ENCODE measurements at places on chromosomes 2 and 18.

- no peaks in the 10 kb centered on the region for H3K27me3 ChIP-seq
- no peak for DNase-seq
- no peaks in the 10 kb centered on the region for H3K4me1 ChIP-seq
- no peak overlapping the region for H3K4me3 ChIP-seq
Measured at GRCh38 chr18:8279346-8279745, 329.9 kb upstream of the RAB12 start.

DNA sequence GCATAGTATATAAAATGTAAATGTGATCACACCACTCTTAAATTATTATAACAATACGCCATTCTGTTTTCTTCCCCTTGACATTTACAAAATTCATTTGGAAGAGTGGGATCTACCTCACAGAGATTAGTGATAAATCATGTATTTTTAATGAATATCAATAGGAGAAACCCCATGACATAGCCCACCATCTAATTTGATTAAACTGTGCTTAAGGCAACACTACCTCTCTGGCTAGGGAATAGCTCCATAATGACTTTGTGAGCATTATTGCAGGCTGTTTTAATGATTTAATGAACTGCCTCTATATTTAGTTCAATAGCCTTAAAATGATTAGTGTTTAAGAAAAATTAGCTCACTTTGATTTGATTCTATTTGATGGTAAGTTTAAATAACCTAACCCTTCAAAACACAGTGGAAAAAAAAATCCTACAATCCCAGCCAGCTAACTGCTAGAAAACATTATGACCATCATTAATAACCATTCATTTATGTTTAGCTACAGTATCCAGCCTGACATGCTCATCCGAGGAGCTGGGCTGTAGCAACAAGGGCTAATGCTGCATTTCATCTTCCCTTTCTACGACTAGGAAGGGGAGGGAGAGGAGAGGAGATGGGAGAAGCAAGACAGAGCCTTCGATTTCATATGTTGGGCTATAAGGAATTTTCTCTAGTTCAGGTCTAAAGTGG lies 75.3 kb upstream of the BCL11A start:
- peaks cover 14% of the 10 kb centered on the region for H3K27me3 ChIP-seq
- no peak overlapping the region for H3K4me3 ChIP-seq
- DNase-seq, result no peak
- H3K27ac ChIP-seq, result no peak overlapping the region

DNA sequence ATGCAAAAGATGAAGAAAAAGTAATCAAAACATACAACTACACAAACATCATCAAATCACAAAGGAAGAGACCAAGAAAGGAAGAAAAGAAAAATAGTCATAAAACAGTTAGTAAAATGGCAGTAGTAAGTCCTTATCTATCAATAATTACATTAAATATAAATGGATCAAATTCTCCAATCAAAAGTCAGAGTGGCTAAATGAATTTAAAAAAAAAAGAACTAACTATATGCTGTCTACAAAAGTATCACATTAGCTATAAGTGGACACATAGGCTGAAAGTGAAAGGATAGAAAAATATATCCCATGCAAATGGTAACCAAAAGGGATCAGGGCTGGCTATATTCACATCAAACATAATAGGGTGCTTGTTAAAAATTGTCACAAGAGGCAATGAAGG lies 116.5 kb downstream of the NOL4 start:
- DNase-seq, result no peak
- no peaks in the 10 kb centered on the region for H3K4me1 ChIP-seq
- no peaks in the 10 kb centered on the region for H3K27me3 ChIP-seq
- H3K27ac ChIP-seq, result no peak overlapping the region
- no peak overlapping the region for H3K4me3 ChIP-seq

DNA sequence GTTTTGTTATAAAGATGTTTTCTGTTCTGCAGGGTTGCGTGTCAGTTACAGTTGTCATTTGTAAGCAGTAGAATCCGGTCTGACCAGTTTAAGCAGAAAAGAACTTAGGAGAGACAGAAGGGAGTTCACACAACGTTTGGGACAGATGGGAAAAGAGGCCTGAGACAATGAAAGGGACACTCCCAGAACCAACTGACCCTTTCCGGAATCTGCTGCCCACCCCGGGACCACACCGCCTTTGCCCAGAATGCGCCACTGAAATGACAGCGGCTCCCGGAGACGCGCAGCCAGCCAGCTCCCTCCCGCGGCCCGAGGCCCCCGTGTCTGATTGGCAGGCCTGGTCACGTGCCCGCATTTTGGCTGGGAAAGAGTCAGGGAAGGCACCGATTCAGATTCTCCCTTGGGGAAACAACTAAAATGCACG lies 244.6 kb downstream of the BCL2 start:
- peaks cover 18% of the 10 kb centered on the region for H3K4me1 ChIP-seq
- DNase-seq, result peak; percentile 73
- peak overlapping the region; percentile 65 for H3K4me3 ChIP-seq
- peaks cover 3% of the 10 kb centered on the region for H3K36me3 ChIP-seq
- peak overlapping the region; percentile 3 for H3K27ac ChIP-seq

GRCh38 chr2:15149063-15149462 lies 412.1 kb downstream of the NBAS start:
- H3K36me3 ChIP-seq, result no peaks in the 10 kb centered on the region
- DNase-seq, result no peak
- peaks cover 4% of the 10 kb centered on the region for H3K27me3 ChIP-seq
- no peak overlapping the region for H3K4me3 ChIP-seq
- H3K4me1 ChIP-seq, result no peaks in the 10 kb centered on the region
- no peak overlapping the region for H3K27ac ChIP-seq

- peaks cover 8% of the 10 kb centered on the region for H3K27me3 ChIP-seq
- no peak for DNase-seq
- no peak overlapping the region for H3K27ac ChIP-seq
Measured at GRCh38 chr2:71781695-71782228, 328.4 kb downstream of the DYSF start.

DNA sequence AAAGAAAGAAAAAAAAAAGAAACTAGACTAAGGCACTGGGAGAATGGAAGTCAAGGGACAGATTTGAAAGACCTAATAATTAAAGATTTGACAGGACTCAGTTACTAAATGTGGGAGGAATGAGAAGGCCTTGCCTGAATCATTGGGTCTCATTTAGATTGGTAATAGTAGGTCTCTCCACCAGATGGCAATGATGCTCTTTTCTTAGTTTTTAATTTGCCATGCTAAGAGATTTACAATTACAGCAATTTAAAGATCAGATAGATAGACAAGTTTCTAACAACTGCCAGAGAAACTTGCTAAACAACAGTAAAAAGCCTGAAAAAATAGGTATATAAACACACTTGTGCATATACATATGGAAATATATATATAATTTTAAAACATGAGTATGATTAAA lies 153.0 kb downstream of the TMEM247 start:
- DNase-seq, result no peak
- no peaks in the 10 kb centered on the region for H3K27me3 ChIP-seq
- H3K4me3 ChIP-seq, result no peak overlapping the region
- H3K27ac ChIP-seq, result no peak overlapping the region
- H3K4me1 ChIP-seq, result peaks cover 11% of the 10 kb centered on the region

- H3K27ac ChIP-seq, result no peak overlapping the region
- no peaks in the 10 kb centered on the region for H3K36me3 ChIP-seq
- H3K4me1 ChIP-seq, result no peaks in the 10 kb centered on the region
- DNase-seq, result no peak
- no peak overlapping the region for H3K4me3 ChIP-seq
Measured at GRCh38 chr18:34583895-34584294, 126.2 kb upstream of the DTNA start.

DNA sequence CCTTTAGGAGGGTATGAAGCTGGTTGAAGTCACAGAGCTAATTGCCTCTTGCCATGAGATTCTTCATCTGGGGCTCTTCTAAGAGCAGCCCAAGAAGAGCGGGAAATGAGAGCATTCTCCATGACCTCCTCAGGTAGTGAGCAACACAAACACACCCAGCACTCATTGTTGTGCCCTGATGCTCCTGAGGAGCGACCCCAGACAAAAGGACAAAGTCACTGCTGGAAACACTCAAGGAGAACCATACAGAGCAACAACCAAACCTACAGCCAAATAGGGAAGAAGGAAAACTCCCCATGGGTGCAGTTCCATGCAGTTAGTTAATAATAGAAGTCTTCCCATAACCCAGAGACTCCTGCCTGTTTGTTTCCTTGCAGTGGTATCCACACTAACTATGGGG lies 426.0 kb upstream of the CRIM1 start:
- H3K4me3 ChIP-seq, result no peak overlapping the region
- no peak for DNase-seq
- H3K27ac ChIP-seq, result no peak overlapping the region
- no peaks in the 10 kb centered on the region for H3K4me1 ChIP-seq
- no peaks in the 10 kb centered on the region for H3K36me3 ChIP-seq

DNA sequence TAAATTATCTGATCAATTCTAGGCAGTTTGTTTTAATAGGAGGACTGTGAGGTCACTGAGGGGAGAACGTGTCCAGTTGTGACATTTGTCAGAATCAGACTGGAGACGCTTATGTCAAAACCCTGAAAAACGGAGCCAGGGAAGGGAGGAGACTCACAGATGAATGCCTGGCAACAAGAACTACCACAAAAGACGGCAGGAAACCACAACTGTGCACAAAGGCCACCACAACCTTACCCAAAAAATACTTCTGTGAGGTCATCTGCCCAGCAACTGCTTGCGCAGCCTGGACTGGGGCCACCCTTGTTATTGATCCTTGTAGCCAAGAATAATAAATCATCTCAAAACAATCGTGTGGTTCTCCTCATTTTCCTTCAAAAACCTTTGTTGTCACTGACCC lies 173.0 kb upstream of the ALKAL2 start:
- no peak overlapping the region for H3K27ac ChIP-seq
- H3K27me3 ChIP-seq, result peaks cover 72% of the 10 kb centered on the region
- H3K4me1 ChIP-seq, result peaks cover 20% of the 10 kb centered on the region

- H3K27me3 ChIP-seq, result peaks cover 3% of the 10 kb centered on the region
- no peak overlapping the region for H3K27ac ChIP-seq
- H3K4me3 ChIP-seq, result no peak overlapping the region
- no peaks in the 10 kb centered on the region for H3K4me1 ChIP-seq
- DNase-seq, result no peak
Measured at GRCh38 chr2:8141780-8142179, 540.1 kb upstream of the ID2 start.

- no peaks in the 10 kb centered on the region for H3K36me3 ChIP-seq
- H3K4me3 ChIP-seq, result no peak overlapping the region
- DNase-seq, result no peak
- H3K27me3 ChIP-seq, result no peaks in the 10 kb centered on the region
Measured at GRCh38 chr2:191382801-191383200, 137.6 kb downstream of the MYO1B start.

DNA sequence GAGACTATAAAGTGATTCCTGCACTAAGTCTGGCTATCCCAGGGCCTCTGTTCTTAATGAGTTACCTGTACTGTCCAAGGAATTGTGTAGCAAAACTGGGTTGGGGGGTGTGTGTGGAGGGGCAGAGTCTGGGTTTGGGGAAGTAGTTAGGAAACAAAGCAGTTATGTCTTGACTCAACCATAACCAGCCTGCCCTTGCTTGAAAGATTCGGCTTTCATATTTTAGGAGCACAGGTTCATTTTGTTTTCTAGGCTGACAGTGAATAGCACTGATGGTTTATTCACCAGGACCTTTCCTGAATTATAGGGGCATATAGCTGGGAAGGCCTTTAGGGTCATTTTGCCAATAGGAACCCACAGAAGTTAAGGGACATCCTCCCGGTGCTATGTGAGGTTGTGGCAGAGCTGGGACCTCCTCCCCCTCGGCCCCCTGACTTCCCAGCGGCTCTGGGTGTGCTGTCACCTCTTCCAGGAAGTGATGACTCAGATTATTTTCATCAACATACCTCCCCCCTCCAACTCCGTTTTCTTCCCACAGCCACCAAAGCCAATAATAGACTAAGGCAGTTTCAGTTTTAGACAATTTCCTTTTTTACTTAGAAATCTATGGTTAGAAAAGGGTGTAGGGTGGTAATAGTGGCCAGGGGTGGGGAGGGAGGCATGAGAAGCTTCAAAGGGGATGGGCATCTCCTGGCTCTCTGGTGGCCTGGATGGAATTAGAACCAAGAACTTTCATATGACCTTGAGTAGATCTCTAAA lies 44.8 kb downstream of the SETBP1 start:
- H3K4me1 ChIP-seq, result peaks cover 70% of the 10 kb centered on the region
- peak overlapping the region; percentile 86 for H3K27ac ChIP-seq
- H3K36me3 ChIP-seq, result peaks cover 16% of the 10 kb centered on the region
- peaks cover 52% of the 10 kb centered on the region for H3K27me3 ChIP-seq
- peak overlapping the region; percentile 19 for H3K4me3 ChIP-seq

- no peaks in the 10 kb centered on the region for H3K4me1 ChIP-seq
- H3K36me3 ChIP-seq, result no peaks in the 10 kb centered on the region
- no peaks in the 10 kb centered on the region for H3K27me3 ChIP-seq
- no peak overlapping the region for H3K4me3 ChIP-seq
- DNase-seq, result no peak
- no peak overlapping the region for H3K27ac ChIP-seq
Measured at GRCh38 chr2:78353168-78353567, 672.3 kb upstream of the REG3G start.

DNA sequence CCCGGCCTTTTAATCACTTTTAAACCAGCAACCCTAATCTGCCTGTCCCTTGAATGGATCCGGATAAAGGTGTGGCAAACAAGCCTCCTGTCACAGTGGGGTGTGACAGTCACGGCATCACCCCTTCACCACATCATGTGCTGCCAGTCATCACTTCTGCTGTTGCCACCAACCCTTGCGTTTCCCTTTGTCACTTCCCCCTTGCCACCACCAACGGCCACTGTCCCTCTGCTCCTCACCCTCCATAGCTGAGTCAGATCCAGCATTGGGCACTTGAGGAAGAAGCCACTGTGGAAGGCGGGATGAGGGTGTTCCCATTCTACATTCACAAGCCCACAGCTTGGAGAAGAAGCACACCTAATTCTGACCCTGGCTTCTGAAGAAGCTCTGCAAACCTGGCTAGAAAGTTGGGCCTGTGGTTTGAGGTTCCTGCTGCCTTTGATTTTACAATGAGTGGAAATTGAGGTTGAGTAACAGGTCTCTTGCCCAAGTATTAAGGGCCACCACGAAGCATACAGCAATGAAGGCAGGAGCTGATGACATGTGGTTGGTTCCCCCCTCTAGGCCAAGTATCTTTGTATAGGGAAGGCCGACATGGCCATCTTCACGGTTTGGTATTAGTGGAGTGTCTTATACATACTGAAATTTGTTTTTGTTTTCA lies 22.9 kb upstream of the DARS1 start:
- H3K27ac ChIP-seq, result peak overlapping the region; percentile 95
- peaks cover 59% of the 10 kb centered on the region for H3K4me1 ChIP-seq
- peak; percentile 85 for DNase-seq
- no peaks in the 10 kb centered on the region for H3K27me3 ChIP-seq
- H3K36me3 ChIP-seq, result peaks cover 16% of the 10 kb centered on the region

DNA sequence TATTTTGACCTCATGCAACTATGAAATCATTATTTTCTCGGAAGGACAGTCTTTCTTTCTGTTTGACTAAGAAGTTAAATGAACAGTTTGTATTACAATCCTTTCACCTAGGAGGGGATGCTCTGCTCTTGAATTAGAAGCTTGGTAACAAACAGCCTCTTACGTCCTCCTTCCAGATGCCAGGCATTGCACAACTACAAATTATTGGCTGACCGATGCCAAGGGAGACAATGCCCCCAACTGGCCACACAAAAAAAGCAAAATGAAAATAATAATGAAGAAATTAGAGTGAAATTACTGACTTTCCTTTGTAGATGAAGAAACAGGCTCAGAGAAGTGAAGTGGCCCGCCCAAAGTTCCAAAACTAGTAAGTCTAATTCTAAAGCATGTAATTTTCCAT lies 177.9 kb downstream of the CYRIA start:
- H3K27ac ChIP-seq, result no peak overlapping the region
- no peaks in the 10 kb centered on the region for H3K4me1 ChIP-seq
- no peak overlapping the region for H3K4me3 ChIP-seq
